Chondrocyte (in vitro differentiated cells): ENCODE measurements at places on chromosomes 5 and 9.

DNA sequence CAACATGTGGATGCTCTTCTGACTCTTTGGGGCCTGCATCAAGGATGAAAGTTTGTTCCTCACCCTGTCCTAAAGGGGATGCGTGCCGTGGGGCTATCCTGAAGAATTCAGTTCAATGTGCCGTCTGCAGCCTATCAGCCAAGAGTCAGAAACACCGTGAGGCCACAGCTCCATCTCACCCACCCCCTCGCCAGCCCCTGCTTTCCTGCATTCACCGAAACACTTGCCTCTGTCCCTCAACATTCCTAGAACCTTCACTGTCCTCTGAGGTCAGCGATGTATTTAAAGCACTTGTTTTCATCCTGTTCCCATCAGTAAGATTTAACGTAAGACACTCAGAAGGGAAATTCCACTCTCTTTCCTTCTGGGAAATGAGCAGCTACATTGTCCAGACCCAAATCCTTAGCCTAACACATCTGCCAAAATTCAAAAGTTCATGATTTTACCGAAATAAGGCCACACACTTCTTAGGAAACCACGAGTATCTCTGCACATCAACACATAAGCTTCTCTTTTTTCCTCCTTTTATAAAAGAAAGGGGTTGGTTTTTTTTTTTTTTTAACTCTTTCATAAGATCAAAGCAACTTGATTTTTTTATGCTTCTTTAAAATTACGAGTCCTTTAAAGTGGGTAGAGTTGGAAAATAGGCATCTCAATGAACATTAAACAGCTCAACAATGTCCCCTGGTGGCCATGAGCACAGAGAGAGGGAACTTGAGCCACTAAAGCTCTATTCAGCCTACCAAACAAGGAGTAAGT is 100.7 kb downstream of the SUSD1 start:
- DNase-seq: no peak
- H3K27me3 ChIP-seq: no peaks in the 10 kb centered on the region
- H3K27ac ChIP-seq: peak overlapping the region; percentile 90
- peak overlapping the region; percentile 36 for H3K4me3 ChIP-seq
- H3K4me1 ChIP-seq: peaks cover 30% of the 10 kb centered on the region
- H3K36me3 ChIP-seq: no peaks in the 10 kb centered on the region

- H3K4me3 ChIP-seq: no peak overlapping the region
- peaks cover 4% of the 10 kb centered on the region for H3K27me3 ChIP-seq
Measured at GRCh38 chr9:93045521-93045920, 13.0 kb upstream of the SUSD3 start.

GRCh38 chr5:149658299-149658698 is 71.8 kb upstream of the PPARGC1B start:
- H3K27ac ChIP-seq: no peak overlapping the region
- H3K36me3 ChIP-seq: no peaks in the 10 kb centered on the region
- H3K4me3 ChIP-seq: no peak overlapping the region
- no peaks in the 10 kb centered on the region for H3K4me1 ChIP-seq
- H3K27me3 ChIP-seq: peaks cover 13% of the 10 kb centered on the region

- no peak overlapping the region for H3K27ac ChIP-seq
- no peaks in the 10 kb centered on the region for H3K27me3 ChIP-seq
- DNase-seq: no peak
Measured at GRCh38 chr5:171420431-171421241, 1.2 kb downstream of the FGF18 start.

DNA sequence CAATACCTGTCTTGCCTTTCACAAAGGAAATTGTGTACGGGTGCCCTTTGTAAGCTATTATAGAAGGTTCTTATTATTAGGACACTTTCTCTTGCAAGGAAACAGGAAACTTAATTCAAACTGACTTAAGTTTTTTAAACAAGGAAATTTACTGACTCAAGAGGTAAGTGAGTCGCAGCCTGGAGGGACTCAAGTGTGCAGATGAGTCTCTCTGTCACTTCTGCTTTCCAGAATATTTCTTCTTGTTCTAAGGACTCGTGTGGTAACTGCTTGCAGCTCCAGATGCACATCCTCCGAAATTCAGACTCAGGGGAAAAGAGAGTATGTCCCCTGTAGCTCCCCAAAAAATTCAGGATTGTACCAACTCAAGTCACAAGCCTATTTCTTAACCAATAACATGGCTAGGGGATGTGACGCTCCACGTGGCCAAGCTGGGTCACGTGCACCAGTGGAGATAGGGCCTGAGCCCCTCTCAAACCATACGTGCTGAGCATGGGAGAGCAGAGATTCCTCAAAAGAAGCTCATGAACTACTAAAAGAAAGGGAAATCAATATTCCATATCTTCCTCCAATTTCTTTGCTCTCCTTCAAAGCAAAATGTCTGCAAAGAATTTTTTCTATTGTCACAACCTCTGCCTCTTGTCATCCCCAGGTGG is 49.2 kb upstream of the ERCC6L2 start:
- H3K36me3 ChIP-seq: peaks cover 4% of the 10 kb centered on the region
- no peak overlapping the region for H3K27ac ChIP-seq
- no peak overlapping the region for H3K4me3 ChIP-seq
- H3K27me3 ChIP-seq: peaks cover 14% of the 10 kb centered on the region
- H3K4me1 ChIP-seq: peaks cover 21% of the 10 kb centered on the region

GRCh38 chr5:178320281-178320855 is 87.8 kb upstream of the PHYKPL start:
- H3K36me3 ChIP-seq: peaks cover 2% of the 10 kb centered on the region
- H3K27ac ChIP-seq: no peak overlapping the region
- no peaks in the 10 kb centered on the region for H3K4me1 ChIP-seq
- H3K27me3 ChIP-seq: peaks cover 14% of the 10 kb centered on the region
- peak; percentile 77 for DNase-seq
- H3K4me3 ChIP-seq: no peak overlapping the region

GRCh38 chr5:167827766-167828165 is 463.7 kb upstream of the WWC1 start:
- no peak overlapping the region for H3K27ac ChIP-seq
- H3K36me3 ChIP-seq: no peaks in the 10 kb centered on the region
- peaks cover 28% of the 10 kb centered on the region for H3K27me3 ChIP-seq
- no peak overlapping the region for H3K4me3 ChIP-seq

- no peaks in the 10 kb centered on the region for H3K36me3 ChIP-seq
- H3K4me3 ChIP-seq: peak overlapping the region; percentile 87
- no peak for DNase-seq
- H3K27ac ChIP-seq: no peak overlapping the region
- peaks cover 13% of the 10 kb centered on the region for H3K4me1 ChIP-seq
Measured at GRCh38 chr9:97413462-97413861, 1.6 kb downstream of the TDRD7 start.

DNA sequence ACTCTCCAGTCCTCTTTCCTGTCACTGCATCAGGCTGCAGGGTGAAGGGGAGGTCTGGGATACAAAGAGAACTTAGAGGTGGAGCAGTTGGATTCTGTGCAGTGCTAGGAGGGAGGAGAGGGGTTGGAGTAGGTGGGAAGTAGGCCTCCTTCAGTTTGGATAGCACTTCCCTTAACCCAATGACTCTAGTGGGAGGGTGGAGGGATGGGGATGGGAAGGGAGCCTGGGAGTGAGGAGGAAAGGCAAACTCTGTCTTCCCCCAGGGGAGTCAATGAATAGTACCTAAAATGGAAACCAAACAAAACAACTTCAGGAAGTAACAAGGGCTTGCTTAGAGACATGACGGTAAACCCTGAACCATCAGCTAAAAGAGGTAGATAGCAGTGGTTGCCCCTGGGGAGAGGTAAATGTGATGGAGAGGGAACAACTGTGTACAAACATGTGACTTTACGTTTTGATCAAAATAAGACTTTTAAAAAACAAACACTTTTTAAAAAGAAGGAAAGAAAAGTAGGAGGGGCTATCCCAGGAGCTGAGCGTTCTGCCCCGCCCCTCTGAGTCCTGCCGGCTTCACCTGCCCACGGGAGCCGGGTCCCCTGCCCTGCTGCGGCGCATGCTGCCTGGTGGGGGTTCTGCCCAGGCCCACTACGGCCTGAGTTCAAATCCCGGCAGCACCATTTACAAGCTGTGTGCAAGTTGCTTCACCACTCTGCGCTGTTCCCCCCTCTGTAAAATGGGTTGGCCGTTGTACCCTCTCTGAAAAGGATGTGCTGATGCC is 30.9 kb downstream of the GSN start:
- peaks cover 50% of the 10 kb centered on the region for H3K4me1 ChIP-seq
- peak overlapping the region; percentile 44 for H3K4me3 ChIP-seq
- peak overlapping the region; percentile 83 for H3K27ac ChIP-seq
- H3K27me3 ChIP-seq: no peaks in the 10 kb centered on the region
- H3K36me3 ChIP-seq: peaks cover 18% of the 10 kb centered on the region
- peak; percentile 60 for DNase-seq

GRCh38 chr5:14216372-14216771 is 73.2 kb downstream of the TRIO start:
- peaks cover 92% of the 10 kb centered on the region for H3K4me1 ChIP-seq
- no peaks in the 10 kb centered on the region for H3K27me3 ChIP-seq
- peak overlapping the region; percentile 88 for H3K27ac ChIP-seq
- no peak for DNase-seq
- H3K4me3 ChIP-seq: no peak overlapping the region

- H3K4me1 ChIP-seq: peaks cover 10% of the 10 kb centered on the region
- H3K27me3 ChIP-seq: peaks cover 4% of the 10 kb centered on the region
- peaks cover 2% of the 10 kb centered on the region for H3K36me3 ChIP-seq
- no peak for DNase-seq
Measured at GRCh38 chr5:122292332-122292731, 19.7 kb upstream of the SNCAIP start.
